ENCODE measurements at places on chromosomes 1 and 21.

- DNase-seq = no peak
- H3K4me1 ChIP-seq = no peaks in the 10 kb centered on the region
- H3K4me3 ChIP-seq = no peak overlapping the region
- H3K27me3 ChIP-seq = no peaks in the 10 kb centered on the region
- H3K36me3 ChIP-seq = no peaks in the 10 kb centered on the region
Observed at GRCh38 chr1:81225789-81226602, 574.7 kb upstream of the ADGRL2 start.

DNA sequence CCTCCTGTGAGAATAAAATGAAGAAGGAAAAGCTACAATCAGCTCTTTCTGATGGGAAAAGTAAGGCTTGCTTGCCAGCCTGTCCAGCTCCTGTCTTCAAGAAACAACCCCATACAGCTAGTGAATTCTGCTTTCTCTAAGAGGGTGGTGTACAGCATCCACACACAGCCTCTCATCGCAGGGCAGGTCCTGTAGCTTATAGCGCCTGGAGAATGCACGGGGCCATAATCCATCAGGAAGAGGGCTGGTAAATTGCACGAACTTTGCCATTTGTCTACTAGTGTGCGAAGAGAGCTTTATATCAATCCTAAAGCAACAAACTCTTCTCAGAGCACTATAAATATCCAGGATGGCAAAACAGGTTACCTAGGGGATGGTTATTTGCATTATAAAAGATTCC, 83.3 kb upstream of the SAMSN1 start:
- H3K27me3 ChIP-seq = no peaks in the 10 kb centered on the region
- no peak for DNase-seq
- peaks cover 20% of the 10 kb centered on the region for H3K4me1 ChIP-seq
- H3K4me3 ChIP-seq = no peak overlapping the region
- H3K36me3 ChIP-seq = peaks cover 3% of the 10 kb centered on the region

GRCh38 chr21:36784947-36785346, 86.0 kb downstream of the SIM2 start:
- no peak for DNase-seq
- H3K4me1 ChIP-seq = no peaks in the 10 kb centered on the region
- no peak overlapping the region for H3K27ac ChIP-seq
- H3K4me3 ChIP-seq = no peak overlapping the region
- H3K36me3 ChIP-seq = no peaks in the 10 kb centered on the region
- no peaks in the 10 kb centered on the region for H3K27me3 ChIP-seq

DNA sequence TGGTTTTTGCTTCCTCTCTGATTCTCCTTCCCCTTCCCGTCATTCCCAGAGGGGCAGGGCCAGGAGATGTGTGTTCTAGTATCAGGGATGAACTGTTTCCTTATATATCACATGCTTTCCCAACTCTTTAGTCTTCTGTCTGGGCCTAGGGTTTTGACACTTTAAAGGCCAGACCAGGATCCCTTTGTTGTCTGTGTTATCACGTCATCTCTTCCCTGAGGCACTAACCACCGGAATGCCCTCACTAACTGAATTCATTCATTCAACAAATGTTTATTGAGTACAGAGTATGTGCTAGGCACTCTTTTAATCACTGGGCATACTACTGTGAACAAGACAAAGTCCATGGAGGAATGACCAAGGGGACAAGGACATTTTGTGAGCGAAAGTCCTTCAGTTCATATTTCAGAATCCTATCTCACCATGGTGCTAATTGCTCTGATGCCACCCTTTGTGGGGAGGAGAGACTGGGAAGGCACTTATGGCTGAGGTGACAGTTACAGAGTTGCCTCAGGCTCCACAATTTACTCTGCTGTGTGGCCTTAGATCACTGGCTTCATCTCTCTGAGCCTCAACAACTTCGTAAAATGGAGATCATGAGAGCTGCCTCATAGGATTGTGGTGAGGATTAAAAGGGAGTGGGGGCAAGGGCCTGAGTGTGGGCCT, 12.0 kb upstream of the ZNF362 start:
- peaks cover 26% of the 10 kb centered on the region for H3K27me3 ChIP-seq
- no peaks in the 10 kb centered on the region for H3K36me3 ChIP-seq
- no peak for DNase-seq
- H3K4me1 ChIP-seq = no peaks in the 10 kb centered on the region

- H3K27ac ChIP-seq = no peak overlapping the region
- peaks cover 72% of the 10 kb centered on the region for H3K27me3 ChIP-seq
- no peak for DNase-seq
- H3K4me1 ChIP-seq = peaks cover 12% of the 10 kb centered on the region
- no peak overlapping the region for H3K4me3 ChIP-seq
- H3K36me3 ChIP-seq = no peaks in the 10 kb centered on the region
Observed at GRCh38 chr1:156622581-156623297, 3.5 kb downstream of the HAPLN2 start.

DNA sequence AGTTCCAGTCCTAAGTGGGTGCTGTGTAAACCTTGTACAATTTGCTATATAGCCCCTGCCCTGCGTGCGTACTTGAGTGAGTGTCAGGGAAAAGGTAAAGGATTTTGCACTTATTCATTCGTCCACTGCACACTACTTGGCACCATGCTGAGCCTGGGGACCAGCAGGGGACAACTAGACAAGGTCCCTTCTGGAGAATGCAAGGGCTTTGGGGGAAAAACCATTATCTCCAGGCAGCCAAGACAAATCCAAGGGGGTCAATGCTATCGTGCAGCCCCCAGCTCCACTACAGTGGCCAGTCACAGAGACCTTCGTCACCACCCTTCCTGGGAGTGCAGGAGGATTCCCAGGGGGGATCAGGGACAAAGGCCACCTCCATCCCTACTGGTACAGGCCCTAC, 39.7 kb downstream of the MATN1 start:
- H3K4me3 ChIP-seq = no peak overlapping the region
- DNase-seq = no peak
- no peaks in the 10 kb centered on the region for H3K36me3 ChIP-seq

DNA sequence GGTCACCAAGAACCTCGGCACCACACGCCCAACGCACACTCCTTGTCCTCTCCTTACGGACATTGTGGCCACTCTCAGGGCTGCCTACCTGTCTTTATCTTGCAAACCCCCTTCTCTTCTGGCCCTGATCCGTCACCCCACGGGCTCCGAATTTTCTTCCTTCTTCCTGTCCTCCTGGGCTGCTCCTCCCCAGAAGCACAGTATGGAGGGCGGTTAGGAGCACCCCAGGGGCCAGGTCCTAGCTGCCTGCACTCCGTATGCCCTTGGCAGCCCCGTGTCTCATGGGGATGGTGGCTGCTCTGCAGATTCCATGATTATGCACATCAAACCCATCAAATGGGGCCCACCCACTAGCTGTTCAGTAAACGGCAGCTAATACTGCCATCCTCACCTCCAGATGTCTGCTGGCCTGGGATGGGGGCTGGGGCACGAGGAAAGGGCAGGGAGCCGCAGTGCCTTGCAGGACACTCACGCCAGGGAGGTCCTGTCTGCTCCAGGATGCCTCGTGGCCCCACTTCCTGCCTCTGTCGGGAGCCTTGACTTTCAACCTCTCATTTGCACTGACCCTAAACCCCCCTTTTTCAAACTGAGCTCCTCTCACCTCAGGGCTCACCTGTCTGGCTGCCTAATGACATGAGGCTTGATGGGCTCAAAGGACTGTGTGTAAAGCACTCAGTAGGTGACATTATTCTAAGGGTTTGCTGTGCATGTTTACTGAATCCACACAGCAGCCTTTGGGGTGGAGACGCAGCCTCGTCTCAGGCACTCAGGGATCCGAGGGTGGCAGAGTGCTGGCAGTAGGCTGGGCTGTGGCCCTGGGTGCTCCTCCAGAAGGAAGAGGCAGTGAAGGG, 4.4 kb downstream of the TTC34 start:
- H3K27me3 ChIP-seq = peaks cover 4% of the 10 kb centered on the region
- peaks cover 3% of the 10 kb centered on the region for H3K4me1 ChIP-seq
- no peak overlapping the region for H3K27ac ChIP-seq
- no peak for DNase-seq
- H3K4me3 ChIP-seq = no peak overlapping the region

- no peaks in the 10 kb centered on the region for H3K4me1 ChIP-seq
- DNase-seq = no peak
- no peak overlapping the region for H3K4me3 ChIP-seq
- H3K27me3 ChIP-seq = no peaks in the 10 kb centered on the region
- peaks cover 7% of the 10 kb centered on the region for H3K36me3 ChIP-seq
Observed at GRCh38 chr1:218317061-218317460, 28.1 kb upstream of the TGFB2 start.

DNA sequence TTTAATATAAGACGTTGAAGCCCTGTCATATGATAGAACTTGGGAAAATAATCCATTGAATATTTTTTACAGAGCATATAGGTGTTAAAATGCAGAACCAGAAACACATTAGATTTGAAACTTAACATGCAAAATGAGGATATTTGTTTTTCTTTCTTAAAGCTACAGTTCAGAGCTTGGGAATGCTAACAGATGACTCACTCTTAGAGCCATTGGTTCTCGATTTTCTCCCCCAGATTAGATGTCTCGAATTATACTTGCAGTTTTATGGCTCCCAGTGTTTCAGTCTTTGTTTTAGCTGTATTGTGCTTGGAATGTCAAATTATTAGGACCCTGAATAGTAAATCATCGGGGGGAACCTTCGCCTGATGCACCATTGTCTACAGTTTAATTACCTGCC, 575.7 kb upstream of the ZP4 start:
- no peaks in the 10 kb centered on the region for H3K36me3 ChIP-seq
- H3K4me3 ChIP-seq = no peak overlapping the region
- H3K27me3 ChIP-seq = no peaks in the 10 kb centered on the region
- H3K27ac ChIP-seq = no peak overlapping the region
- DNase-seq = no peak

DNA sequence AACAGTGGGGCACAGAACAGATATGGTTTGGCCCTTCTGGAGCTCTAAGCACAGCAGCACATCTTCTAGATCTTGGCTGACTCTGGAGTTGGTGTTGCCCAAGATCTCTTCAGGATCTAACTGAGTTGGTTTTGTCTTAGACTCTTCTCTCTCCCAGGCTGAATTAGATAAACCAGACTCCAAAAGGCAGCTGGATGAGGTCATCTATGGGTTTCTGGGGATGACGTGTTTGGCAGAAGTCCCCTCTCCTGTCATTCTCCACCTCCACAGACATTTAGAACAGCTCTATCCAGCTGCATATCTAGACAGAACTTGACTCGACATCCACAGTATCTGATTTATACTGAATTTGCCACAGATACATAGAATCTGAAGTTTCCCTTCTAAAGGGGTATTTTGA, 75.3 kb downstream of the ST6GALNAC5 start:
- no peaks in the 10 kb centered on the region for H3K4me1 ChIP-seq
- no peak overlapping the region for H3K27ac ChIP-seq
- H3K4me3 ChIP-seq = no peak overlapping the region
- peaks cover 7% of the 10 kb centered on the region for H3K27me3 ChIP-seq

DNA sequence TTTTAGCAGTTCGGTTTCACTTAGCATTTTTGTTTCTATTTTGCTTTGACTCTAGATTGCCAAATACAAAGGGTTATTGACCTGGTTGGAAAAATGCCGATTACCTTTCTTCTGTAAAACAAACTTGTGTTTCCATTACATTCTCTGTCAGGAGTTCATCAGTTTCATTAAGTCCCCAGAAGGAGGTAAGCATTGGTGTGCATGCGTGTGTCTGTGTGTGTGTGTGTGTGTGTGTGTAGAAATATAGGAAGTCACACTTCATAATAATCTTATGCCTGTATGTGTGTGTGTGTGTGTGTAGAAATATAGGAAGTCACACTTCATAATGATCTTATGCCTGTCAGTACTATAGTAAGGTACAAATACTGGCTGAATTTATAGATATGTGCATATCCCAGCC, 10.0 kb downstream of the RGSL1 start:
- H3K36me3 ChIP-seq = no peaks in the 10 kb centered on the region
- peaks cover 34% of the 10 kb centered on the region for H3K27me3 ChIP-seq
- no peak for DNase-seq
- H3K4me3 ChIP-seq = no peak overlapping the region

DNA sequence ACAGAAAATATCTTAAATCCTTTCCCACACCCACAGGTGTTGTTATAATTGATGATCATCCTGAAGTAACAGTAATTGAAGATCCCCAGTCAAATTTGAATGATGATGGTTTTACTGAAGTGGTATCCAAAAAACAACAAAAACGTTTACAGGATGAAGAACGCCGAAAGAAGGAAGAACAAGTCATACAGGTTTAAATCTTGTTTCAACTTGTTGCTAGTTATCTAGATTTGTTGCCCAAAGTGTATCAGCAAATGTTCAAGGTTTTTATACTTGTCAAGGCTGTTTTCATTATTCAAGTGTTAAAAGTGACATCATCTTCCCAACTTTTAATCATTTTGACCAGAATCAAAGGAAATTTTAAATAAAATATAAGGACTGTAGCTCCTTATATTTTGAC, 64.7 kb downstream of the PRRC2C start:
- H3K4me1 ChIP-seq = peaks cover 16% of the 10 kb centered on the region
- H3K36me3 ChIP-seq = peaks cover 78% of the 10 kb centered on the region
- no peak for DNase-seq
- H3K27ac ChIP-seq = no peak overlapping the region
- H3K27me3 ChIP-seq = no peaks in the 10 kb centered on the region

DNA sequence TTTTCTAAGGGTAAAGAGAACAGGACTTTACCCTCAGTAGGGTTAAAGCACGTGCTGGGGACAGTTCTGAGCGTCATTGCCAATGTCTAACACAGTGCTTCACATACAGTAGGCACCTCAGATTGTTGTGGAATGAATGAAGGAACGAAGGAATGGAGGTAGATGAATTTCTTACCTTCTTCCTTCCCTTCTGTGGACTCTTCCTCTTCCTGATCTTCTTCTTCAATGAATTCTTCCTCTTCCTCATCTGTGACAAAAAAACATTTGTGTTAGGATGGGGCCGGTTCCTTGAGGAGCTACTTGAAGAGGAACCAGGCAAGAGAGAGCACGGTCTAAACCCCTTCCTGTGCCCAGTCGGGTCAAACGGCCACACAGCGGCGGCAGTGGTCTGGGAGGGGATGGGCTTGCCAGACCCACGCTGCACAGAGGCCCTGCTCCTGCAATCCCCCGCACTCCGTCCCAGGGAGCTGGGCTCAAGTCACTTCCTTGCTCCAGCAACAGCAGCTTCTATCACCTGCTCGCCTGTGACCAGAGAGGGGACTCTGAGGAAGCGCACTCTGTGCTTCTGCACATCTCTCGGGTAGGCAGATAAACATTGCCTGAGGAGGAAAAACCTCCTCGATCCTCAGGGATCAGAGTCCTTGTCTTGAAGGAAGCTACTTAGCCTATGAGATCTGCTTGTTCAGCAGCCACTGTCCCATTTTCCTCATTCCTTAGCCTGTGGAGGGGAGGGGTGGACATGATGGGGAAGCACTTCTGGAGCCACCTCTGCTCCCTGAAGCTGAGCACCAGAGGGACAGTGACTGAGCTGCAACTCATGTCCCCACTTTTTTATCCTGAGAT, 8.0 kb upstream of the SLC30A2 start:
- no peaks in the 10 kb centered on the region for H3K36me3 ChIP-seq
- no peak overlapping the region for H3K27ac ChIP-seq
- no peak for DNase-seq
- H3K4me3 ChIP-seq = no peak overlapping the region
- H3K27me3 ChIP-seq = peaks cover 51% of the 10 kb centered on the region

DNA sequence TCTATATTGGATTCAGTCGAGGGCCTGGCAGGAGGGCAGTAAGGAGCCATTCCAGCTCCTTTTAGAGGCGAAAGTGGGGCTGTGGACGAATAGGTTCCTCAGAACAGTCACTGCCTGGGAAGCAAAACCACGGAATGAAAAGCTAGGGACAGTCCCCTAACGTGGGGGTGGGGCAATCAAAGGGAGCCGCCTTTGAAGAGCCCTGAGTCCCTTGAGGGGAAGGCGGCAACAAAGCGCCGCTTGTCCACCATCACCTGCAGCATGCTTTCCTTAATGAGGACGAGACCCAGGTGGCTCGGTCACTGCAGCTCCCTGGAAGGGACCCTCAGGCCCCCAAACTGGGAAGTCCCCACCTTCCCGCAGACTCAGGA, 184.7 kb downstream of the ETS2 start:
- H3K4me1 ChIP-seq = peaks cover 13% of the 10 kb centered on the region
- no peak overlapping the region for H3K4me3 ChIP-seq
- peaks cover 4% of the 10 kb centered on the region for H3K27me3 ChIP-seq
- H3K27ac ChIP-seq = no peak overlapping the region
